Activated T-cell treated with anti-CD3 and anti-CD28 coated beads, Interleukin-2, amount 50 U/mL, for 1 hour (primary cell): ENCODE measurements at places on chromosomes 7 and 10.

DNA sequence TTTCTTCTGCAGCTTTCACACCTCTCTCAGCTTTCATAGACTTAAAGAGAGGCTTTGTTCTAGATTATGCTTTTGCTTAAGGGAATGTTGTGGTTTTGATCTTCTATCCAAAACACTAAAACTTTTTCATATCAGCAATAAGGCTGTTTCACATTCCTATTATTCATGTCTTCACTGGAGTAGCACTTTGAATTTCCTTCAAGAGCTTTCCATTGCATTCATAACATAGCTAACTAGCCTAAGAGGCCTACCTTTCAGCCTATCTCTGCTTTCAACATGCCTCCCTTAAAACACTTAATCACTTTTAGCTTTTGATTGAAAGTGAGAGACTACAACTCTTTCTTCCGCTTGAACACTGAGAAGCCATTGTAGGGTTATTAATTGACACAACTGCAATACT, 1117.0 kb upstream of the PHF14 start:
- DNase-seq, result no peak

DNA sequence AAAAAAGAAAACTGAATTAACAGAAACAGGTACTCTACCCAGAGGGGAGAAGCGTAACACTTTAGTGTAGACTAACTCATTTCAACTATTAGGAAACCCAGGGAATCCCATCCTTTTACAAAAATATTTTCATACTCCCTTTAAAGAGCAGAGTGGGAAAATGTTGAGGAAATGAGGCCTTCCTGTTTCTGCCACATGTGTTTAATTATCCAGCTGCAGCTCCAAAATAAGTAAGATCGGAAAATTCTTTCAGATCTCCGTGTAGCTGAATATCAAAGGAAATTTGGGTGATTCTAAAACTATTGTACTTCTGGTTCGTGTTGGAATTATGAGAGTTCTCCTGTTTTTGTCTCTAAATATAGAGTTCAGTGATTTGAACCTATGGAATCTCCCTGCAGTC, 58.0 kb upstream of the CAV2 start:
- DNase-seq, result no peak

- no peak for DNase-seq
Measured at GRCh38 chr7:66679633-66680244, 51.1 kb downstream of the KCTD7 start.

- DNase-seq, result no peak
Measured at GRCh38 chr10:74947781-74948401, 121.5 kb downstream of the KAT6B start.
